HS-5 (cell line): ENCODE measurements at places on chromosomes 2 and 18.
A peak's percentile ranks its signal among the peaks of the same experiment; 100 is the strongest.

- DNase-seq, result no peak
Observed at GRCh38 chr18:5430131-5430530, 113.7 kb downstream of the EPB41L3 start.

DNA sequence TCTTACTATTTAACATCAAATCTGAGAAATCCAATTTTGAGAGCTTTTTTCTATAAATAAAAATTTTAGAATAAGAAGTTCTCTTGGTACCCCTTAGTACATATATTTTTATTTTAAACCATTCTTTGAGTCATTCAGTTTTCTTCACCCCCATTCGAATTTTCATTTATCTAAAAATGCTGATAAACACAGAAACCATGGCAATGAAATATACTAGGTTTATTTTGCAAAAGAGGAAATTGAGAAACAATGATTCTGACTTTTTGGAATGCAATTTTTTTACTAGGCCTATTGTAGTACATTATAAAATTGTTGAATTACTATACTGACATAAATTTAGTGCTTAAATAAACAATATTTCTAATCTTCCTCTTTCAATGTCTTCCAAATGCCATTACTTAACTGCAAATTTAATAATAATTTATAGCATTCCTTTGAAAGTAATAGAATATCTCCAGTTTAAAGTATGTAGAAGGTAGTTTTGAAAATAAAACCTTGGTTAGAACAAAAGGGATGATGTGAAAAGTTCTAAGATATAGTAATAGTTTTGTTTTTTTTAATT lies 46.3 kb downstream of the TANK start:
- no peak for DNase-seq

- no peak for DNase-seq
Observed at GRCh38 chr2:190380962-190381412, 27.2 kb upstream of the MFSD6 start.

DNA sequence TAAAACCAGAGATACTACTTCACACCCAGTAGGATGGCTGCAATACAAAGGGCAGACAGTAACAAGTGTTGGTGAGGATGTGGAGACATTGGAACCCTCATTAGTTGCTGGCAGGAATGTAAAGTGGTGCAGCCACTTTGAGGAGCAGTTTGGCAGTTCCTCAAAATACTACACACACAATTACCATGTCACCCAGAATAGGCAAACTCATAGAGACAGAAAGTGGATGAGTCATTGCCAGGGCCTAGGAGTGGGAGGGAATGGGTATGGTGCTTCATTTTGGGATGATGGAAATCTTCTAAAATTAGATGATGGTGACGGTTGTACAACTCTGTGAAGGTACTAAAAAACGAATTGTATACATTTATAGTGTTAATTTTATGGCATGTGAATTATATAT lies 54.8 kb downstream of the ATP9B start:
- no peak for DNase-seq

DNA sequence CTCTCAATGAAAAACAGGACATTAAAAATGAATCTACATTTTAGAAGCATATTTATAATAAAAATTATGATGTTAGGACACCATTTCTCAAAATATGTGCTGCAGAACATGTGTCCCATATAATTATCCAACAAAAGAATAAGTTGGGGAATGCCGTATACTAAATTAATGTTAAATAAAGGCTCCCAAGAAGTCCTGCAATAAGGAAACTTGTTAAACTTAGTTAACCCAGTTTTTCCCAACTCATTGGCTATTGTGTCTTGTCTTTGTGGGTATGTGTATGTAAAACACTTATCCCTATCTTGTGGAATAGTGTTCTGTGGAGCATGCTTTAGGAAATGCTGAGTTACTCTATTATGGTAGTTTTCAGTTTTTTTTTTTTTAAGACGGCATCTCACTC lies 25.6 kb upstream of the GTF2A1L start:
- DNase-seq, result no peak

DNA sequence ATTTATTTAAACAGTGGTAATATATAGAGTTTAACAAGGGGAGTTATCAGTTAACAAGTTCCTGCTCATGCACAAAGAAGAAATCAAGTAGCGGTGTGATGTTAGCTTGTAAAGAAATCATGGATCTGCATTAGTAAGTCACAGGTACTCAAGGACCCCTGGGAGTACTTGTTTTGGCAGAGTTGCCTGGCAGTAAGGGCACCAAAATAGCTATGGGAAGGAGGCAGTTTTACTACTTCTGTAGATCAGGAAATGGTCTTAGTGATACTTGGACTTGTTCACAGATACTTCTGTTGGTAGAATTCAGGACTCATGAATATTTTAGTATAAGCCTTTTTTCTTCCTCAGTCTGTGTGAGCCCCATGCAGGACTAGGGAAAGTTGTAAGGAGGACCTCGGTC lies 107.3 kb upstream of the IL1R2 start:
- no peak for DNase-seq

- no peak for DNase-seq
Observed at GRCh38 chr2:43144263-43144662, 82.1 kb downstream of the ZFP36L2 start.

DNA sequence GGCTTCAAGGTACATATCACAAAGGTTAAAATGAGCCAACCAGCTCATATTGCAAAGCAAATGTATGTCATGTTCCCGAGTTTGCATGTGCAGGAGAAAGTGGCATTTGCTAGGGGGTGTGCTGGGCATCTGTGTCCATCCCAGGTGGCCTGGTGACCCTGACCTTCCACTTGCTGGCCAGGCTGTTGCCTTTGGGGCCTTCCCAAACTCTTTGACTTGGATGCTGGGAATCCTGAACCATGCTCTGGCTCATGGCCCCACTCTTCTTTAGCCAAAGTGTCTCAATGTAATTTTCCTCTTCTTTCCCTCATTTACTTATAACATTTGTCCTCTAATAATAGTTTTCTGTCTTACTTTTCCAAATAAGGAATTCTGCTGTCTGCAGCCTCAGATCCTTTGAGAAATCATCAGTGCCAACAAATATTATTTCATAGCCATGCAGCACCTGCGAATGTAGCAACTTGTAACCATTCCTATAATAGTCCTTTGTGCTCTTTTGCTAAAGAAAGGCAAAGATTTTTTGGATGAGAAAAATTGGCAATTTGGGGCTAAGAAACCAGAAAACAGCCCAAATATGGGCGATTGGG lies 64.2 kb downstream of the MTCL1 start:
- DNase-seq, result no peak

- no peak for DNase-seq
Observed at GRCh38 chr2:145827235-145827634, 1307.3 kb upstream of the ZEB2 start.

DNA sequence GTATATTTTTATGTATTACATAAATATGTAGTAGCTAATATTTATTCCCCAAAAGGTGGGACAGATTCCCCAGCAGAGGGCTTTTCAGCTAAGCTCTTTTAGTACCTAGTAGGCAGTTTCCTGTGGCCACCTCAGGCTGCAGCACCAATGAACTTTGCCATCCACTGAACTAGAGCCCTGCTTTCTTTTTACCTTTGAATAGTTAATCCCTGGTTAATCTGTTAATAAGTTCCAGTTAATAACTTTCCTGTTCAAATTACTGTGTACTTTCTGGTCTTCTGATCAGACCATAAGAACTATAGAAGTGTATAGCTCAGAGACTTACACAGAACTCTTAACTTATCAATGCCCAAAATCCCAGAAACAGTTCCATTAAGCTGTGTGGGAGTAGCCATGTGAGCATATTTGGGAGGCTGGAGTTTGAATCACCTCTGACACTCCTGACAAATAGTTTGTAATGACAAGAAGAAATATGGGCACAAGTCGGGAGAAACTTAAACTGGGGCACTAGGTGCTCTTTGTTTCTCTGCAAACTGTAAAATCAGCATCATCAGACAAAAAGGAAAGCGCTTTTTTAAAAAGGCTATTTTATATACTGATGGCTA lies 40.0 kb downstream of the ASXL2 start:
- no peak for DNase-seq

DNA sequence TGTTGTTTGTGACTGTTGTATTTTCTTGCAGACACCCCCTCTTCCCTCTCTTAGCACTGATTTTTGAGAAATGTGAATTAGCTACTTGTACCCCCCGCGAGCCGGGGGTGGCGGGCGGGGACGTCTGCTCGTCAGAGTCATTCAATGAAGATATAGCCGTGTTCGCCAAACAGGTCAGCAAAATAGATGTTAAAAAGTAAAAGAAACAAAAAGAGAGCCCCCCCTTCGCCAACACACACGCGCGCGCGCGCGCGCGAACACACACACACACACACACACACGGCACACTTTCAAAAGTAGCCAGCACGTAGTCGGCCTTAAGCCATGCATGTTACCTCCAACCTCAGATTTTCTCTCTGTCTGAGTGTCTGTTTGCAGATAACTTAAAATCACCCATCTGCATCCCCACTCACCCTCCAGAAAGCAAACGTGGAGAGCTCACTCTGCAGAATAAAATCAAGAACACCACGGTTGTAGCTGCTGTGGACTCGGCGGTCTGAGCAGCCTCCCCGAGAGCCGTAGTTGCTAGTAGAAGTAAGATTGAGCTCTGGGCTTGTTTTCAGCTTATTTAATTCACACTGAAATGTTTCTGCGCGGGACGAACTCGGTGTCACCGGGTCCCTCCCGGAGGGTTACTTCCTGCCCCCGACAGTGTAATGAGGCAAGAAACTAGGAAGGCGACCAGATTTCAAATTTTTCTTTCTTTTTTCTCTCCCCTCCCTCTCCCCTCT lies 5.1 kb downstream of the MEIS1 start:
- DNase-seq, result no peak

DNA sequence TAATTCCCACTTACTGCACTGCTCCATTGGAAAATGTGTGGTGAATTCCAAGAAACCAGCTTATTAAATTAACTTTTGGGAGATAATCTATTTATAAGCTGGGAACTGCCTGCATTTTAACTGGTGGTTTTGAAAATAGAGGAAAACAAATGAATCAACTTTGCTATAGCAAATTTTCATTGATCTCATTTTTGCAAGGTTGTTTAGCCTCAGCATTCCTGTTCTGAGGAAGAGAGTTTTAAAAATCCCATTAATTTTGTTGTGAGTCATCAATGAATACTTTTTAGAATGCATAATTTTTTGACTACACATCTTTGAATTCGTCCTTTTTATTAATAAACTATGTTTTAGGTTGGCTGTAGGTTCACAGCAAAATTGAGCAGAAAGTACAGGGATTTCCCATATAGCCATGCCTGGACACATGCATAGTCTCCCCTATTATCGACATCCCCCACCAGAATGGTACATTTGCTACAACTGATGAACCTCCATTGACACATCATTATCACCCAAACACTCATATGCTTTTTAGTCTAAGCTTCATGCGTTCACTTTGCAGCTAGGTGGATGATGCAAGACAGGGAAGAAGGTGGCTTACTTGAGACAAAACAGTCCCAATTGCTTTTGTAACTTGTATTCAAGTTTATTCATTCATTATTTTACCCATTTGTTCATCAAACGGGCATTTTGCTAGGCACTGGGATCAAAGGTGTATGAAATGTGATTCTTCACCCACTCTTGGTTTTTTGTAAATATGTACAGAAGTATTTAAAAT lies 106.9 kb downstream of the ZNF521 start:
- no peak for DNase-seq

GRCh38 chr18:12312976-12313375 lies 4.9 kb downstream of the TUBB6 start:
- DNase-seq, result no peak

DNA sequence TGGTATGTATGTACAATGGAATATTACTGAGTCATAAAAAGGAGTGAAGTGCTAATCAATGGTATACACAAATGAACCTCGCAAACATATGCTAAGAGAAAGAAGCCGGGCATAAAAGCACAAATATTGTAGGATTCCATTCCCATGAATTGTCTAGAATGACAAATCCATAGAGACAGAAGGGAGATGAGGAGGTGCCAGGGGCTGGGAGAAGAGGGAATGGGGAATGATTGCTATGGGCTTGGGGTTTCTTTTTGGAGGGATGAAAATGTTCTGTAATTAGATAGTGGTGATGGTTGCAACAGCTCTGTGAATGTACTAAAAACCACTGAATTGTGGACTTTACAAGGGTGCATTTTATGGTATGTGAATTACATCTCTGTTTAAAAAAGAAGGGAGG lies 73.5 kb downstream of the GLI2 start:
- no peak for DNase-seq

- DNase-seq, result no peak
Observed at GRCh38 chr2:68645523-68645922, 2.1 kb downstream of the PROKR1 start.

GRCh38 chr2:235414422-235414821 lies 79.4 kb upstream of the AGAP1 start:
- DNase-seq, result no peak

DNA sequence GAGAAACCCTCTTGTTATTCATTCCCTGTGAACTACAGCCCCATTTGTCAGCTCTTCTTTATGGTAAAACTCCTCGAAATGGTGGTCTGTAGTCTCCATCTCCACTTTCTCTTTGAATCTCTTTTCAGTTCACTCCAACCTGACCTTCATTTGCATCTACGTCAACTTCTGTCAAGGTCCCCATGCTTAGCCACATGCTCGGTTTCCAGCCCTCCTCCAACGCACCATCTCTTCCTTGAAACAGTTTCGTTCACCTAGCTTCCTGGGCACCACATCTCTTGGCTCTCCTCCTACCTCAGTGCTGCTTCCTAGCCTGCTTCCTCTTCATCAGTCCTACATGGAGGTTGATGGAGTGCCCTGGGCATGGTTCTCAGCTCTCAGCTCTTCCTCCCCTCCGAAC lies 81.1 kb upstream of the AFF3 start:
- DNase-seq, result no peak

DNA sequence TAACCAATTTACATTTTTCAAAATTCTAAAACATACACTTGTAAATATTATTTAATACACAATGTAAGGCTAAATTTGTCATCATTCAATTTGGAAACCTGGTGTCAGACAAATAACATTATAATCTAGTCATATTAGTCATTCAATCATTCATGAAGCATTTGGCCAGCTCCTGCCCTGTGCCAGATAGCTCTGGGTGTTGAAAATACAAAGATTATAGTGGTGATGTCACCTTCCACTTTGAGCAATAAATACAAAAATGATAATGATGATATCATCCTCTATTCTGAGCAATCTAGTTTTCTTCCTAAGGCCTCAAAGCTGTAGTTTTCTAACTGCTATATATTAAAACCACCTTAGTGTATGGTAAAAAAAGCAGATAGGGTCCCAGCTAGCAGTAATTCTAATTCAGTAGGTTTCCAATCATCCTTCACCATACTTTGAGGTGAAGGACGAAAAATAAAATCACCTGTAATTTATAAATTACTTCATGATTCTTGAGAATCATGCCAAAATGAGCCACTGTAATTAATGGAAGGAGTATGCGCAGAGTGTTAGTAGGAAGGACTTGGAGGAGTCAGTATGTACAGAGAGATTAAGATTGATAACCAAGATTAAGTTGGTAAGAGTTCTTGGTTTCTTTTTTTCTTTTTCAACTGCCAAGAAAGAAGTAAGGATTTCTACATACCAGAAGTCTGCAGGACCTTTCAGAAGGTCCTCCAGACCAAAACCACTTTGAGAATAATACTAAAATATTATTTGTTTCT lies 23.2 kb downstream of the MEMO1 start:
- peak; percentile 71 for DNase-seq

DNA sequence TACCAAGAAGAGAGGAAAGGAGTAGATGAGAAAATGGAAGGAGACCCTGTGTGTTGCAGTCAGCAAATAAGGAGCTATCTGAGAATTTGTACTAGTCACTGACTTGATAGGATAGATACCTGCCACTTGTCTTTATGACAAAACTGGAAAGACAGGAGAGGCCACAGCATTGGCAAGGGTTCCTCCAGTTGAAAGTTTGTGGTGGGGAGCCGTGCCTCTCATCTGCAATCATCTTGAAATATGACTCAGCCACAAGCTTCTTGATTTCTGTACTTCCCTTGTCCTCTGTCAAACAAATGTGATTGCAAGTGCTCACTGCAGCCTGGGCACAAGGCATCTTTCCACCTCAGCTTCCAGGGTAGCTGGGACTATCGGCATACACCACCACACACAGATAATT lies 99.1 kb downstream of the GREB1L start:
- DNase-seq, result no peak
